ENCODE measurements at places on chromosomes 6 and 20.
A peak's percentile ranks its signal among the peaks of the same experiment; 100 is the strongest.

DNA sequence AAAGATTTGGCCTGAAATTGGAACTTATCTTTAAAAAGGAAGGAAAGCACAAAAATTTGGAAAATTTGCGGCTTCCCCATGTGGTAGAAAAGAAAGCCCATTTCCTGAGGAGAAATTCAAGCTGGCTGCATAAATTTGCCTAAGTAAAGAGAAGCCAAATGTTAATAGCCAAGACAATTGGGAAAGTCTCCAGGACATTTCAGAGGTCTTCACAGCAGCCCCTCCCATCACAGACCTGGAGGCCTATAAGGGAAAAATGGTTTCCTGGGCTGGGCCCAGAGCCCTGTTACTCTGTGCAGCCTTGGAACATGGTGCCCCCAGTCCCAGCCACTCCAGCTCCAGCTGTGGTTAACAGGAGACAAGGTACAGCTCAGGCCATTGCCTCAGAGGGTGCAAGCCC, 736.5 kb downstream of the HACE1 start:
- DNase-seq, result no peak

GRCh38 chr20:52473186-52473585, 281.6 kb upstream of the ZFP64 start:
- DNase-seq, result no peak

DNA sequence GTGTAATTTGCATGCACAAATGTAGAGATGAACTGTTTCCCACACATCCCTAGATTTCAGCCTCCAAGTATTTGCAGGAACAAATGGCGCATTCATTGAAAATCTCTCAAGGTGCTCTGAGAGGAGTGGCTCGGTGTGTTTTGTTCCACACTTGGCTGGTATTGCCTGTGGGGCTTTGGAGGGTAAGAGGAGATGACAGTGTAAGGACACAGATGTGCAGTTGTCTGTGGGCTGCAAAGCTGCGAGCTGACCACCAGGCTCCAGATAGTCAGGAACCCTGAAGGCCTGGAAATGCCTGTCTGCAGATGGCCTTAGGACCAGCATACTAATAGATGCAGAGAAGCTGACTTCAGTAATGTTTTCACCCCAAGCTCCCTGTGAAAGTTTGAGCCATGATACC, 57.7 kb upstream of the PBOV1 start:
- DNase-seq, result no peak

DNA sequence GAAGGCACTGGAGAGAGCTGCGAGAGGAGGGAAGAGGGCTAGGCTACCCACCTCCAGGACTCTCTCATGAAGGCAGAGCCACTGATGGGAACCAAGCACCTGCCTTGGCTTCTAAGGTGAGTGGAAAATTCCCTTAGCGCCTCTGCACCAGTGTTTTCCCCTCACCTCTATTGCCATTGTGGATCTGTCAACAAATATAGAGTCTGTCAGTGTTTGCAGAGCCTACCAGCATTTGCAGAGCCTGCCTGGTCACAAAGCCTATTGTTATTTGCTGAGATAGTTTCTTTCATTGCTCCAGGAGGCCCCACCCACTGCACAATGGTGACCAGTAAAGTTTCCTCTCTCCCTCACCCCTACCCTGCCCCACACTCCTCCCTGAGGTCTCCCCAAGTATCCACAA, 141.9 kb downstream of the MRPL14 start:
- DNase-seq, result no peak

GRCh38 chr20:2801286-2801728, 880 bp upstream of the CPXM1 start:
- no peak for DNase-seq

DNA sequence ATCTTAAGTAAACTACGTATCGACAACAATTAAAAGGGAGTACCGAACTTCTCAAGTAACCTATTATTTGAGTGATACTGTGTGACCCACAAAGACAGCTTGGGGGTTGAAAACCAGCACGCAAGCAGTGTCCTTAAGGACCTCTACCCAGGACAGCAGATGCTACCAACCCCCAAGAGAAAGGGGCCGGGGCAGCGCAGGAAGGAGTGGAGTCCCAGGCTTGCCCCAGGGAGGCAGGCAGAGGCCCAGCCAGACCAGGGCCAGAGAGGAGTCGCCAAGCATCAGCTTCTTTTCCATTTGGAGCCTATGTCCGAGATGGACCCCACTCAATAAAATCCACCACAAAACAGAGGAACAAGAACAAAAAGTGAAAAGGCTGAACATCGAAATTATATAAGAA, 11.9 kb downstream of the DIDO1 start:
- no peak for DNase-seq

DNA sequence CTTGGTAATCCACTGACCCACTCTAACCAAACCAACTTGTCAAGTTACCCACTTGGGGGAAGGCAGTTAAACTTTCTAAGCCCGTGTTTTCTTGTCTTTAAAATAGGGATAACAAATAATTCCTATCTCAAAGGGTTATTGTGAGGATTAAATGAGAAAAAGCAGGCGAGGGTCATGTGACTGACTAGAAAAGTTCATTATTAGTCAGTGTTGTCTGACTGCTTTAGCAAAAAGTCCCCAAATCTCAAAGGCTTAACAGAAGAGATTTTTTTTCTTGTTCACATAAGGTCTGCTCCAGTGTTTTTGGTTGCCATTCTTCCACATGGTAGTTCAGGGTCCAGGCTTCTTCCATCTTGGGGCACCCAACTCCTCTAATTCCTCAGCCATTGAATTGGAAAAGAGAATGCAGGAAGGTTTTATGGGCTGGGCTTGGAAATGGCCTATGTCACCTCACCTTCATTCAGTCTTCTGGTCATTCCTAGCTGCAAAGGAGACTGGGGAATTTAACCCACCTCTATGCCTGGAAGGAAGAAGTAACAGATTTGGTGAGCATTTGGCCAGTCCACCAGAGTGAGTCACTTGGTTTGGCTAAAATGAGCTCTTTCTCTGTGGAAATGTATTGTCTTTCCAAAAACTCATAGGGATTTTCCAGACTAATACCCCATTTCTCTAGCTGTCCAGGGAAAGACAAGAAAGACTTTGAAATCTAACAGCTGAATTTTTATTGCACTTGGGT, 77.0 kb downstream of the CAP2 start:
- DNase-seq, result no peak

DNA sequence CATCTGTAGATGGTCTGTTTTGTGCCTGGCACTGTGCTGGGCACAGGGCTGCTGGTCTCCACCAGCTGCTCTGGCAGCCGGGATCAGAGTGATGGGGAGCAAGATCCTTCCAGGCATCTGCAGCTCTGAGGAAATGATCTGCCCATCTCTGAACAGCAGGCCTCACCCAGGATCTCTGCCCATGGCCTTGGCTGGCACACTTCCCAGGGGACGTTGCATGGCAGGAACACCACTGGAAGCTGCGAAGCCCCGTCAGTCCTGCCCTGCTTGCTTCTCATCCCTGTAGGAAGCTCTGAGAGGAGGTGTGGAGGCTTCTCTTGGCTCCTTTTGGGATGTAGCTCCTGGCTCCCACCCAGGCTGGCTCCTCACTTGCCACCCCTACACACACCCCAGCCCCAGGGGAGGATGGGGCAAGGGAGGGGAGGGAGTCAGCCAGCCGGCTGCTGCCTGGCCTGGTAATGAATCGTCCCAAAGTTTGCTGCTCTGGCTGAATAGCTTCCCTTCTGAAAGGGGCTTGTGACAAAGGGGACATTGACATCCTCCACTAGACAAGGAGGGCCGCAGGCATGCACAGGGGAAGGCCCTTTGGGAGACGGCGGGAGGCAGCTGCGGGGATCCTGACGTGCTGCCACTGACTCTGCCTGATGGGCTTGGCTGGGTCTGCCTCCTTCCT, 108.9 kb downstream of the VEGFA start:
- no peak for DNase-seq

DNA sequence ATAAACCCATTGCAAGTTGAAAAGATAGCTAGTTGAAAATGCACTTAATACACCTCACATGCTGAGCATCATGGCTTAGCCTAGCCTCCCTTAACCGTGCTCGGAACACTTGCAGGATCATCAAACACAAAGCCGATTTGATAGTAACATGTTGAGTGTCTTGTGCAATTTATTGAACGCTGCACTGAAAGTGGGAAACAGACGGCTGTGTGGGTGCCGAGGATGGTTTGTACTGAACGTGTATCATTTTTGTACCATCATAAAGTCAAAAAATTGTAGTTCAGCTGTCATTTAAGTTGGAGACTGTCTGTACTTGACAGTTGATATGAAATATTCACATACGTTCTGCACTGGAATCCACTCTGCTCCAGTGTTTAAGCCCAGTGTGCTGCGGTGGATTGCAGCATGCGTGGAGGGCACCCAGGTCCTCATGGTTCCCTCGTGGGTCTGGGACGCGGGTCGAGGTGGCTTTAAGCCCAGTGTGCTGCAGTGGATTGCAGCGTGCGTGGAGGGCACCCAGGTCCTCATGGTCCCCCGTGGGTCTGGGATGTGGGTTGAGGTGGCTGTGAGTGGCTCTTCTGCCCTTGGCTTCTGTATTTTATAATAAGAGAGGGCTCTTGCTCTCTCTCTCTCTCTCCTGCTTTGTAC, 77.0 kb downstream of the CDH4 start:
- DNase-seq, result no peak

DNA sequence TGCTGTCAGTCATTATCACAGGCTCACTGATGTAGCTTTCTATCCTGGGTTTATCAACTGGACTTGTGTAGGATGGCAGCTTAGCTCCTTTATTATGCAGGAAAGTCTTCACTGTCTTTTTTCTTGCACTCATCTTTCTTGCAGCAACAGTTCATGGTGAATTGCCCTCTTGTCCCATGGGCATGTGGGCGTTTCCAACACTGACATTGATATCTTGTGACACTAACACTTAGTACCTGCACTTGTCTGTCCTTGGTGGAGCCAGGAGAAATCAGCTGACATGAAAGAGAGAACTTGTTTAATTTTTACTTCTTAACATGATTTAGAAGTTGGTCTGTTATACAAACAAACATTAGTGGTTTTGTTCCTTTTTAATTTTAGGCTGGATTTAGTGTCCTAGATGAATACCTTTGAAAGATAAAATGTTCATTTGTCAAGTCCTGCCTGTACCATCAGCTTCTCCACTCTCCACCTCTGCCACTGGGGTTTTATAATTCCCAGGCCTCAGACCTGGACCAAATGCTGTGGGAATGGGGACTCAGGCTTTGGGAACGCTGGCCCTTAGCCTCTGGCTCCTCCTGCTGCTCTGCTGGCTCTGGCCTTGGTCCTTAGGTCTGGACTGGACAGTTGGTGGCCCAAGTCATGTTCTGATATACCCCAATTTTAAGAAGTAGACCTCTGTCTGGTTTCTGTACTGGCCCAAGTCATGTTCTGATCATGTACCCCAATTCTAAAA, 161.0 kb upstream of the LAMP5 start:
- no peak for DNase-seq

- no peak for DNase-seq
Observed at GRCh38 chr6:169590376-169590939, 111.4 kb downstream of the WDR27 start.

DNA sequence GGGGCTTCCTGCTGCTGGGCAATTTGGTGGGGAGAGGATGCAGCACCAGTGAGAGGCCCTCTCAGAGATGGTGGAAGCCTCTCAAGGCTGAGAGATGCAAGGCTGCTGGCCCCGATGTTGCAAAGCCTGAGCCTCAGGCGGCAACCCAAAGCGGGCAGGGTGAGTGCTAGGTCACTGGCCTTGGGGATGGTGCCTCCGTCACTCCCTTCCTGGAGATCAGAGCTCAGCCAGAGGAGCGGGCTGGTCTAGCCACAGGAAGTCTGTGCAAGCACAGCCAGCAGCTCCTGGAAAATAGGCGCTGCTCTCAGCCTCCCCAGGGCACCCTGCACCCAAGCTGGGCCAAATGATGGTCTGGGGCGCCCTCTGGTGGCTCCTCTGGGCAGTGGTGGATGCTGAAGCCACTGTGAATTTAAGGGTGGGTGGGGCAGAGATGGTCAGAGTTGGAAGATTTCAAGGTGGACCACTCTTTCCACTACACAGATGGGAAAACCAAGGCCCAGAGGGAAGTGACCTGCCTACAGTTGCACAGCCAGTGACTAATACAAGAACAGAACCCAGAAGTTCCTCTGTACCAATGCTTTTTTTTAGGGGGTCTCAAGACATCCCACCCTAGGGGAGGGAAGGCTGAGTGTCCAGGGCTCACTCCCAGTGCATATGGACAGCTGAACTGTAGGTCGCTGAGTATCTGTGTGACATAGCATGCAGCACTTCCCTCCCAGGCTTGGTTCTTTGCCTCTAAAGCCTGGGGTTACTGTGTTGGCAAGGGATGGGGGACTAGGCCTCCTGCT, 20.8 kb downstream of the C20orf203 start:
- DNase-seq, result peak; percentile 63

DNA sequence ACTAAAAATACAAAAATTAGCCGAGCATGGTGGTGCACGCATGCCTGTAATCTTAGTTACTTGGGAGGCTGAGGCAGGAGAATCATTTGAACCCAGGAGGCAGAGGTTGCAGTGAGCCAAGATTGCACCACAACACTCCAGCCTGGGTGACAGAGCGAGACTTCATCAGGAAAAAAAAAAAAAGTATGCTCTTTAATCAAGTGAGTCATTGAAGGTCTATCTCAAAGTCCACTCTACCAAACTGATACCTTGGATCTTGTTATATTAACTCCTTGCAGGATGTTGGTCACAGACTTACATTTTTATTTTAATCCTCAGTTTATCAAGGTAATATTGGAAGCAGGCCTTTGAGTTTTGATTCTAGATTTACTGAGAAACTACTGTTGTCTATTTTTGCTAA, 348.7 kb downstream of the COL12A1 start:
- DNase-seq, result no peak

GRCh38 chr20:62197801-62198200, 15.0 kb downstream of the MTG2 start:
- DNase-seq, result no peak

GRCh38 chr6:154951345-154952200, 43.5 kb upstream of the TIAM2 start:
- DNase-seq, result no peak

DNA sequence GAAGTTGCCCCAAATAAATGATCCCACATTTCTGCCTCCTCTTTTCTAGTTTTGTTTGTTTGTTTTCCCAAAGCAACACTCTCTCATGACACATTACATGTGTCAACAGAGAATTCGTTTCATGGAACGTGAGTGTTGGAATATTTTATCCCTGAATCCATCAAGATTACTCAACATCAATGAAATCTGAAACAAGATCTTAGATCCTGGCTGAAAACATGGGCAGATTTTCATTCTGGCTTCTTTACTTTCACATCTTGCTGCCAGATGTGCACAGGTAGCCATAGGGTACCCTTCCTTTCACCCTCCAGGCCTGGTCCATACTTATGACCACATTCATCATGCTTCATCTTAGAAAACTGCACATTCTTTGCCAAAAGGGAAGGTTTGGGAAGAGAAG, 347.0 kb downstream of the DOK5 start:
- DNase-seq, result no peak

GRCh38 chr20:362271-363254, 15.7 kb downstream of the NRSN2 start:
- no peak for DNase-seq

DNA sequence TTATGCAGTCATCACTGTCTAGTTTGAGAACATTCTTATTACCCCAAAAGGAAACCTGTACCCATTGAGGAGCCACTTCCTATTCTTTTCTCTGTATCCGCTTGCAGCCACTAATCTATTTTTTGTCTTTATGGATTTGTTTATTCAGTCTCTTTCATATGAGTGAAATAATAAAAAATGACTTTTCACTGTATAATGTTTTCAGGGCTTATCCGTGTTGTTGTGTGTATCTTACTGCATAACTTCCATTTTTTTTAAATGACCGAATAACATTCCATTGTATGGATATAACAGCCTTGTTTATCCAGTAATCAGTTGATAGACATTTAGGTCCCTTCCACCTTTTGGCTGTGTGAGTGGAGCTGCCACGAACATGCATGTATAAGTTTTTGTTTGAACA, 86.6 kb downstream of the ZFAND3 start:
- DNase-seq, result no peak

GRCh38 chr6:153108315-153108714, 22.8 kb downstream of the RGS17 start:
- no peak for DNase-seq
